Tibial nerve (tissue), 4 donors: ENCODE measurements at places on chromosomes 6 and 20.

DNA sequence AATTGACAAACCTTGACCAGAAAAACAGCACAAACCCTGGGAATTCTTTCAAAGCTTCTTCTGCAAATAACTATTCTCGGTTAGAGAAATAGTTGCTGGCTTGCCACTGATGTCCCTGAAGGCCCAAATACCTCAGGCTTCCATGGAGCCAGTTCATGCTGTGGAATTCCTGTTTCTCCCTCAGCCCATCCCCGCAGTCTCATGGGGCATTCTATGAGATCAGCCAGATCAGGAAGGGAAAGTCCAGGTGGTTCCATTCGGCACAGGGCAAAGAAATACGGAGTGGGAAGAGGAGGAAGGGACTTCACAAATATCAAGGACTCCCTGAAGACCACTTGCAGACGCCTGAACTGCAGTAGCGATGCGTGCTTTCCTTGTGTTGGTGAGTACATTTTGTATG lies 63.3 kb downstream of the MYLK4 start:
- DNase-seq = no peak

DNA sequence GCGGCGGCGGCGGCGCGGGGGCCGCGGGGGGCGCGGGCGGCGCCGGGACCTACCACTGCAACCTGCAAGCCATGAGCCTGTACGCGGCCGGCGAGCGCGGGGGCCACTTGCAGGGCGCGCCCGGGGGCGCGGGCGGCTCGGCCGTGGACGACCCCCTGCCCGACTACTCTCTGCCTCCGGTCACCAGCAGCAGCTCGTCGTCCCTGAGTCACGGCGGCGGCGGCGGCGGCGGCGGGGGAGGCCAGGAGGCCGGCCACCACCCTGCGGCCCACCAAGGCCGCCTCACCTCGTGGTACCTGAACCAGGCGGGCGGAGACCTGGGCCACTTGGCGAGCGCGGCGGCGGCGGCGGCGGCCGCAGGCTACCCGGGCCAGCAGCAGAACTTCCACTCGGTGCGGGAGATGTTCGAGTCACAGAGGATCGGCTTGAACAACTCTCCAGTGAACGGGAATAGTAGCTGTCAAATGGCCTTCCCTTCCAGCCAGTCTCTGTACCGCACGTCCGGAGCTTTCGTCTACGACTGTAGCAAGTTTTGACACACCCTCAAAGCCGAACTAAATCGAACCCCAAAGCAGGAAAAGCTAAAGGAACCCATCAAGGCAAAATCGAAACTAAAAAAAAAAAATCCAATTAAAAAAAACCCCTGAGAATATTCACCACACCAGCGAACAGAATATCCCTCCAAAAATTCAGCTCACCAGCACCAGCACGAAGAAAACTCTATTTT lies 2.0 kb downstream of the FOXC1 start:
- peak; percentile 12 for DNase-seq

GRCh38 chr20:54184071-54184470 lies 10.3 kb upstream of the CYP24A1 start:
- DNase-seq = no peak

DNA sequence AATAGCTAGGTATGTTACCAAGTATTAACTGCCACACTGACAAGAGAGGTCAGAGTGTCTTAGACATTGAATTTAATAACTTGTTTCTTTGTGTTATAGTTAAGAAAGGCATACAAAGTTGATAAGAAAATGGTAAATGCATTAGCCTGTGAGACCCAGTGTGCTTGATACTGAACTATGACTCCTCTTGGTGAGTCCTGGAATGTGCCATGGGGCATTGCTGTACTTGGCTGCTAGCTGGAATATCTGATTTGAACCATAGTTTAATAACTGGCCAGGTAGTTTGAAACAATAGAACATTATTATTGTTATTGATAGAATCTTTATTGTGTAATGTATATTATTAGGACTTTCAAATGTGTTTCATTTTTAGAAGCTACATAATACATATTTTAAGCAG lies 70.0 kb downstream of the ZFAND3 start:
- no peak for DNase-seq

DNA sequence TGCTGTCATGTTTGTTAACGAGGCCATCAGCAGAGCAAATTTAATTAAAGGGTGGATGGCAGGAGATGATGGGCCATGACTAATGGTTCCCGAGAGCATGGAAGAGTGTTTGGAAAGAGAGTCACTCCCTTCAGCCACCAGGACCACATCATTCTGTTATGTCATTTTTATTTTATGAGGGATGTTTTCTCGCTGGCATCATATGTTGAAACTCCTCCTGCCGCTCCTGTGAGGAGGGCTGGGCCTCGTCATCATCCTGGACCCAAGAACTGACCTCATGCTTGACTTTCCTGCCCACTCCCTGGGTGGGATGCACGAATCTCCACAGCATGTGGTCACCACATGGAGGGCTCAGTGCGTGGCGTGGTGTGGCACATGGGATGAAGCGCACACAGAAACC lies 86.4 kb upstream of the FRMD1 start:
- DNase-seq = no peak

GRCh38 chr6:100347901-100348550 lies 116.7 kb downstream of the SIM1 start:
- no peak for DNase-seq

- peak; percentile 56 for DNase-seq
Measured at GRCh38 chr6:158408552-158409130, 96.4 kb downstream of the TULP4 start.

DNA sequence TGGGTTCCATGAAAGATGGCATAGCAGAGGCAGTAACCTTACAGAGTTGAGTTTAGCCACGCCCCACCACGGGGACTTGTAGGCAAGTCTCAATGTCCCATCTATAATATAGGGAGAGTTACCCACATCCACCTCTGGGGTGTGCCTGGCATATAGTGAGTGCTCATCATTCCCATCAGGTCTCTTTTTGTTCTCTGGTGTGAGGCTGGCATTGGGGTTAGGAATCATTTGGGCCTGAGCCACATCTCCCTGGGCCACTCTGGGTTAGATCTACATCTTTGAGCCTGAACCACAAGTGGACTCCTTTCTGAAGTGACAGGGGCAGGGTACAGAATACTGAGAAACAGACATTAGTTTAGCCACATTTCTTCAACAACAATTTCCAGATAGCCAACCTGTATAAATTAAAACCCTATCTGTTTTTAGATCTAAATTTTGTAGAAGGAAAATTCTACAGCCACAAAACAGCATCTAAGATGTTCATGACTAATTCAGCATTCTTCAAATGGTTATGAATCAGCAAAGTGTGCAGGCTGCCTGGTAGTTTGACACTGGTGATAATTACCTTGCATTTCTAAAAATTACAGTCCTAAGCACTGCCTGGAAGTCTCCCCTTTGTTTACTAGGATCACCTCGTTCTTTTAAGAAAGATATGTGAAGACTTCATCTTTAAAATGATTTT lies 20.1 kb downstream of the RNF24 start:
- DNase-seq = no peak

GRCh38 chr6:134063966-134064445 lies 11.6 kb upstream of the SLC2A12 start:
- peak; percentile 78 for DNase-seq

- DNase-seq = no peak
Measured at GRCh38 chr20:46401478-46401860, 4.9 kb downstream of the ELMO2 start.

GRCh38 chr6:42405021-42405420 lies 46.7 kb downstream of the TRERF1 start:
- no peak for DNase-seq

DNA sequence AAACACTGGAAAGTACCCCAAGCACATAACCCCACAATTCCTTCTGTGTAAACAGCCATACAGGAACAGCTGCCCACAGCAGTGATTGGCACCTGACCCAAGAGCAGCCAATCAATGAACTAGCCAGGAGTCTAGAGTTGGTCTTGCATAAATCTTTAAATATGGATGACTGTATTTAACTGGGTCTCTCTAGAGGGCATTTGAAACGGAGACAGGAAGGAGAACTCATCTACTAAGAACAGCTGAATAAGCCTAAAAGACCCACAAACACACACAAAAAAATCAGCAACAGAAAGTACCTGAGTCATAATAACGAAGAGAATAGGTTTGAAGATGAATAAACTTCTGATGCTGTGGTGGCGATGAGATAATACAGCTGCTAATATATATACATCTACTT lies 49.0 kb upstream of the ASF1A start:
- no peak for DNase-seq

GRCh38 chr6:42294759-42295158 lies 77.1 kb upstream of the MRPS10 start:
- DNase-seq = no peak

DNA sequence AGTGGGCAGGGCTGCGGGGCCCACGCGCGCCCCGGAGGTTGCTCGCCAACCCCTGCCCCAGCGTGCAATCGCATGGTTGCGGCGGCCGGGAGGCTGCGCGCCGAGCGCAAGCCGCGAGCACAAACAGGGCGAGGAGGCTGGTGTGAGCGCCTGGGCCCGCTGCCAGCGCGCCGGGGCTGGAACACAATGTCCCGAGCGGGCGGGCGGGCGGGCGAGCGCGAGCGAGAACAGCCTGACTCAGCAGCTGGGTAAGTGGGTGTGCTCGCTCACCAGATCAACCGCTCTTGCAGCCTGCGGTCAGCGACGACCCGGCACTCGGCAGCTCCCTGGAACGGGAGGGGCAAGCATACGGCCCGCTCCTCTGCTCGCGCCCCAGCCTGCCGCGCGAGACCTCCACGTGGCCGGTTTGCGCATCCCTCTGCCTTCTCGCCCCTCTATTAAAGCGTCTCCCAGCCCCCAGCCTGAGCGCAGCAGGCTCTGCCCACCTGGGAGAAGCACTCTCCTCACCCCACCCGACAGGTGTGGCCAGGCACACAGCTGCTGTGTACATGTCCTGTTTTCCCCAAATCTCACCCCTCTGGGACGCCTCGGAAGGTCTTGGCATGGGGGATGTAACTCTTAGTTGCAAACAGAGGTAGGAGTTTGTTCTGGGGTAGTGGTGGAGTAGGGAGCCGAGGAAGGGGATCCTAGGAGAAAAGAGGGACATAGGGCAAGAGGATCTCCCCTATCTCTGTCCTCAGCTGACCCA lies 8.7 kb upstream of the ARMC12 start:
- peak; percentile 91 for DNase-seq

DNA sequence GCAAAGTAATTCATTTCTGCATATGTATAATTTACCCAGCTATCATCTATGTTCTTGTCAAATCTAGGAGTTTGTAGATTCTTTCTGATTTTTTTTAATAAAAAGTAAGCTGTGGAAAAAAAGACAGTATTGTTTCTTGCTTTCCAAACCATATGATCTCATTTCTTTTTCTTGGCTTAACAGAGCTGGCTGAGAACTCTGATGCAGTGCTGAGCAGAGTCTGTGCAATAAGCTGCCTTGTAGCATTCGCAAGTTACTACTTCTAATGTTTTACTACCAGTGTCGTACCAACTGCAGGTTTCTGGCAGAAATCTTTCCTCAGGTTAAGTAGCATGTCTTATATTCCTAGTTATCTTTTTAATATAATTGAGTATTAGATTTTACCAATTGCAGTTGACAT lies 15.6 kb downstream of the RRBP1 start:
- peak; percentile 14 for DNase-seq

DNA sequence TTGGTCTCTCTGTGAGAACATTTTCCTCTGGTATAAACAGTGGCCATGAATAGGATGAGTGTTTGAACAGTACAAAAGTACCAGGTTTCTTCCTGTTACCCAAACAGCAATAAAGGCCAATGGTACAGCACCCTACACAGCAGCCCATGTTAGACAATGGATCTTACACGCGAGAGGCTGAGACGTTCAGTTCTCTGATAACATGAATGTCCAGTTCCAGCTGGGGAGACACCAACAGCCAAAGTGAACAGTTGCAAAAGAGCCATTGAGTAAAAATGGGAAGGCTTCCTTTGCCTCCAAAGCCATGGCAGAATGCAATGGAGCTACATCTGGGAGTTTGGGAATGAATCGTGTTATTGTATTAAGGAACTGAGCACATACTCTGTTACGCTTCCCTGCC lies 246.8 kb upstream of the SGK1 start:
- no peak for DNase-seq

GRCh38 chr20:59010995-59011873 lies 4.2 kb upstream of the CTSZ start:
- no peak for DNase-seq

- DNase-seq = no peak
Measured at GRCh38 chr6:163661272-163661671, 246.8 kb downstream of the QKI start.

DNA sequence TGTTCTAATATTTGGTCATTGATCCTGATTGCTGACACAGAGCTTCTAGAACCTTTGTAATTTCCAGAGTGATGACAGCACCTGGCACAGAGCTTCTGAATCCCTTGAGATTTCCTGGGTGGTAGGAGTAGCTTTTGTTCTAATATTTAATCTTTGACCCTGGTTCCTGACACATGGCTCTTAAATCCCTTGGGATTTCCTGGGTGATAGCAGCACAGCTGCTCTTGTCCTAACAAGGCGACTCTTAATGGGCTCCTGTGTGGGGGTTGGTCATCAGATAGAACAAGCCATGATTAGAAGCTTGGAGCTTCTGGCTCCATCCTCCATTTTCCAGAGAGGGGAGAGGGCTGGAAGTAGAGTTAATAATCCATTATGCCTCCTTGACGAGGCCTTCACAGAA lies 18.4 kb downstream of the GMPR start:
- DNase-seq = no peak

GRCh38 chr6:32131439-32131948 lies 1.4 kb upstream of the FKBPL start:
- no peak for DNase-seq

GRCh38 chr20:62576815-62577489 lies 65.4 kb upstream of the SLCO4A1 start:
- no peak for DNase-seq

DNA sequence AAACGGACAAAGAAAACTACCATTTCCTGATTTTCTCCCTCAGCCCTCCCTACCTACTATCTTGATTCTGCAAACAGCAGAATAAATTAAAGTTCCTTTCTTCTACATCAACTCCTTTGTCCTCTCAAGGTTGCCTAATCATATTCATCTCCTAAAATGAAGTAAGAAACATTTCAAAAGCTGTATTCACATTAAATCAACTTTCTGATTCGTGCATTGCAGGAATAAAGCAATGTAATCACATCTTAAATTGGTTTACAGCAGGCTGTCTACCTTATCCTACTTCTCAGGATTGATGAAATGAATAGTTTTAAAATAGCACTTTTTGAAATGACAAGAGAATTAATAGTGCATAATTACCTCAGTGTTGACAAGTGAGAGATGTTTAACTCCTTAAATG lies 25.1 kb downstream of the PRKN start:
- DNase-seq = no peak

- no peak for DNase-seq
Measured at GRCh38 chr6:30158475-30159040, 2.5 kb downstream of the TRIM10 start.

- DNase-seq = no peak
Measured at GRCh38 chr6:12022481-12022880, 10.4 kb downstream of the HIVEP1 start.

DNA sequence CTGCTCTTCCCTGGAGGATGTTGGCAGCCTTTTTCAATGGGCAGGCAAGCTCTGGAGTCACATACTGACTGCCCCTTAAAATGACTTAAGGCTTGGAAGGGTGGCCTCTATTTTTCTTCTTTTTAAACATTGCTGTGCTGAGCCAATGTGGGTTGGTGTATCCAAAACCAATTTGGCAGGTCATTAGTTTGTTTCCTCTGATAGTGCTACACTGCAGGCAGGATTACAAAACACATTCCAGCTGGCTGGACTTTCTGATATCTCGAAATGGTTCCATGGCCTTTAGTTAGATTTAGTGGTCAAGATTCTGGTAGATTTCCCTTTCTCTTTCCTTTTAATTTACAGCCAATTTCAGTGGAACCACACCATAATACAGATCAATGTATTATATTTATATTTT lies 28.1 kb upstream of the BMP2 start:
- no peak for DNase-seq
